MM.1S (cell line): ENCODE measurements at places on chromosomes 12 and 14.

DNA sequence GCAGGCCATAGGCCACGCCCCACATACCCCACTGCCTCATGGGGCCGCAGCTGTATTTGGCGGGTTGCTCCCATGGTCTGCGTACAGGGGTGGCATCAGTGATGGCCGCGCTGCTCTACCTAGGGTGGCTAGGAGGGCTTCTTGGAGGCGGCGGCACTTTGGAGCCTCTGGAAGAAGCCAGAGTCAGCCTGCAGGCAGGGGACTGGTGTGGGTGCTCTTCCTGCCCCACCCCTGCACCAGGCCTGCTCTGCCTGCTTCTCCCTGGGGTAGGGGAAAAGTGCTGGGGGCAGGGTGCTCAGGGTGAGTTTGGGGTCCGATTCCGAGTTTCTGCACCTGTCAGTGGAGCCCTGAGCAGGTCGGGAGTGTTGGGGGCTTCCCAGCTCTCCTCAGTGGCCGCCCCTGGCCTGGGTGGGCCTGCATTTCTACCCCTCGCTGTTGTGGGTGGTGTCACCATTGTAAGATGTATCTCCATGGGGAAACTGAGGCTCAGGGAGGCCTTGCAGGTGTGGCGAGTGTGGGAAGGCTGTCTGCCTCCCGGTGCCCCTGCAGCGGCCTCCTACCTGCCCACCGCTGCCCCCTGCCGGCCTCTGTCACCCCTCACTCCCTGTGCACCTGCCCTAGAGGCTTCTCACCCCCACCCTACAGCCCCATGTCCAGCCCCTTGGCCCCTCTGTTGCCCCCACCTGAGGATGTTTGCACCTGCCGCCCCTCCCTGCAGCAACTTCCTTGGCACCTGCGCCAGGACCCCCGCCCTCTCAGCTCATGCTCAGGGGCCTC lies 5.5 kb downstream of the CEP170B start:
- DNase-seq = no peak

DNA sequence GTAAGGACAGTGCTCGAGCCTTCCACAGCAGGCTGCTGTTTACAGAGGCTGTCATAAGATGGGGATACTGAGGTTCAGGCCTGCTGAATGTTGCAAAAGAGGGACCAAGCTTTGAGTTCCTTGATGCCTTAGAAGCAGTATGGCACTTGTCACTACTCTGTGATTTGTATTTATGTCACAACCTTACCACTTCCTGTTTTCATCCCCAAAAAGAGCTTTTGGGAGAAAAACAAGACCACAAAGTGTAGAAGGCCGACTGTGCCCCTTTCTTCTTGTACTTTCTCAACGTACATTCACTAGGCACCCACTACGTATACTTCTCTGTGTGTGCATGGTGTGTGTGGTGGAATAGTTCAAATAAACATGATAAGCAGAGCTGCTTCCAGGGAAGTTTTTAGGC lies 90.1 kb downstream of the DRAM1 start:
- no peak for DNase-seq

GRCh38 chr14:20470603-20470901 lies 1.3 kb downstream of the PNP start:
- no peak for DNase-seq

DNA sequence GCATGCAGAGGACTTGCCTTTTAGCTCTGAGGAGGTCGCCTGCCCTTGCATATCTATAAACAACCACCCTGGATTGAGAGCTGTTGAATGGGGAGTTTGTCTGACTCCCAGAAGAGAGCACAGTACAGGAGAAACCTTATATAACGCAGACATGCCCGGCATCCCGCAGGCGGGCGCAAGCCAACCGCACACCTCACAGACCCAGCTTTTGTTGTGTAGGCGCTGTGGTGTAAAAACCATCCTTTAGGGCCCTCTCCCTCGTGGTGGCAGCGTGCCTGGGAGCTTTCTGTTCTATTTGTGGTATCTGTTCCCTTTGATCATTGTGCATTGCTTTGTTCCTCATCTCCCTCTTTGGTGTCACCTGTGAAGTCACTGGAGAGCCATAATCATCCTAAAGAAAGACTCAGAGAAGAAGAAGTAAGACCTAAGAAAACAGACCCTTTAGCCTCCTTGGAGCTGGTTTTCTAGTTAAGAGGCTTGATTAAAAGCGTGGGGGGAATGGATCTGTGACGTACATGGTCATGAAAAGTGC lies 77.7 kb downstream of the ETV6 start:
- DNase-seq = no peak

- DNase-seq = peak; percentile 58
These were observed 430.9 kb downstream of the ATP23 start for GRCh38 chr12:58372298-58372697.

DNA sequence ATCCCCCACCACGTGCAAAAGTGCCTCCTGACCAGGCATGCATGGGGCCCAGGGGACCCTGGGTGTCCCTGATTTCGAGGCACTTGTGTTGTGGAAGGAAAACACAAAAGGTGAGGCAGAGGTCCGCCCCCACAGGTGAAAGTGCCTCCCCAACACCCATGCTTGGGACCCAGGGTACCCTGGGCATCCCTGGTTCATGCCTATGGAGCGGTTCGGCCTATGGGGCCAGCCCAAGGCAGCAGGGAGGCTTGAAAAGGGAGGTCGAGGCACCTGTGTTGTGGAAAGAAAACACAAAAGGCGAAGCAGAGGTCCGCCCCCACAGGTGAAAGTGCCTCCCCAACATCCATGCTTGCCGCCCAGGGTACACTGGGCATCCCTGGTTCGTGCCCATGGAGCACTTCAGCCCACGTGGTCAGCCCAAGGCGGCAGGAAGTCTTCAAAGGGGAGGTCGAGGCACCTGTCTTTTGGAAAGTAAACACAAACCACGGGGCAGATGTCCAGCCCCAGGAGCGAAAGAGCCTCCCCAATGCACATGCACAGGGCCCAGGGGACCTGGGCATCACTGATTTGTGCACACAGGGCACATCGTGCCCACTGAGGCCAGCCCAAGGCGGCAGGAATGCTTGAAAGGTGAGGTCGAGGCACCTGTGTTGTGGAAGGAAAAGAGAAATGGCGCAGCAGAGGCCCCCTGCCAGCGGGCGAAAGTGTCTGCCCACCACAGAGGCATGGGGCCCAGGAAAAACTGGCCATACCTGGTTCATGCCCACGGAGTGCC lies 375.5 kb downstream of the ALG10 start:
- DNase-seq = no peak

GRCh38 chr14:81509838-81510452 lies 23.7 kb downstream of the SEL1L start:
- no peak for DNase-seq

DNA sequence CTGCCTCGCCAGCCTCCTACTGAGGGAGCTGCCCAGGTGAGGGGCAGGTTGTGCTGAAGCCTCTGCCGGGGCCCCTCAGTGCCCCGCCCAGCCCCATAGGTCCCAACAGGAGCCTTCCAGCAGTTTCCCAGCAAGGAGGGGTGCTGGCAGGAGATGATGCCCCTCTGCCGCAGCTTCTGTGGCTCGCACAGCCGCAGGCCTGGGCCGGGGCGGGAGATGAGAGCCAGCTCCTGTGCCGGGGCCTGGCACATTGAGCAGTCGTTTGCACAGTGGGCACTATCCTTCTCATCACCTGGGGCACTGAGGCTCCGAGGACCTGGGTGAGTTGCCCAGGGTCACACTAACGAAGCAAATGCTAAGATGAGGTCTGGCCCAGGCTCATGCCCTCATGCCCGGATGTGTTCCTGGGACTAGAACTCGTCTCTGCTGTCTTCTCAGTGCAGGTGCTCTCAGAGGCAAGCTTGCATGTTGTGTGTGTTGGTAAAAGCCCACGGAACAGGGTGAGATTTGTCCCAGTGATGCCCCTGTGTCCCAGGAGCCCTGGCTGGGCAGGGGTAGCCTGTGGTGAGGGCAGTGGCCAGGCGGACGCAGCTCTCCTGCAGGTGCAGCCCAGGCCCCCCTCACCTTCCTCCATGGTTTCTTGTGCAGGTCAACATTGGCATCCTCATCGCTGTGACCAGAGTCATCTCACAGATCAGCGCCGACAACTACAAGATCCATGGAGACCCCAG lies 177.5 kb downstream of the ADGRD1 start:
- no peak for DNase-seq

GRCh38 chr14:54211551-54212308 lies 185.1 kb upstream of the CDKN3 start:
- no peak for DNase-seq

- peak; percentile 16 for DNase-seq
These were observed 18.8 kb upstream of the RCOR1 start for GRCh38 chr14:102573591-102574046.

GRCh38 chr14:85549697-85550096 lies 19.8 kb downstream of the FLRT2 start:
- no peak for DNase-seq

- no peak for DNase-seq
These were observed 235.8 kb upstream of the TMTC1 start for GRCh38 chr12:30019366-30020140.

GRCh38 chr14:28707814-28708213 lies 58.8 kb upstream of the FOXG1 start:
- DNase-seq = no peak

DNA sequence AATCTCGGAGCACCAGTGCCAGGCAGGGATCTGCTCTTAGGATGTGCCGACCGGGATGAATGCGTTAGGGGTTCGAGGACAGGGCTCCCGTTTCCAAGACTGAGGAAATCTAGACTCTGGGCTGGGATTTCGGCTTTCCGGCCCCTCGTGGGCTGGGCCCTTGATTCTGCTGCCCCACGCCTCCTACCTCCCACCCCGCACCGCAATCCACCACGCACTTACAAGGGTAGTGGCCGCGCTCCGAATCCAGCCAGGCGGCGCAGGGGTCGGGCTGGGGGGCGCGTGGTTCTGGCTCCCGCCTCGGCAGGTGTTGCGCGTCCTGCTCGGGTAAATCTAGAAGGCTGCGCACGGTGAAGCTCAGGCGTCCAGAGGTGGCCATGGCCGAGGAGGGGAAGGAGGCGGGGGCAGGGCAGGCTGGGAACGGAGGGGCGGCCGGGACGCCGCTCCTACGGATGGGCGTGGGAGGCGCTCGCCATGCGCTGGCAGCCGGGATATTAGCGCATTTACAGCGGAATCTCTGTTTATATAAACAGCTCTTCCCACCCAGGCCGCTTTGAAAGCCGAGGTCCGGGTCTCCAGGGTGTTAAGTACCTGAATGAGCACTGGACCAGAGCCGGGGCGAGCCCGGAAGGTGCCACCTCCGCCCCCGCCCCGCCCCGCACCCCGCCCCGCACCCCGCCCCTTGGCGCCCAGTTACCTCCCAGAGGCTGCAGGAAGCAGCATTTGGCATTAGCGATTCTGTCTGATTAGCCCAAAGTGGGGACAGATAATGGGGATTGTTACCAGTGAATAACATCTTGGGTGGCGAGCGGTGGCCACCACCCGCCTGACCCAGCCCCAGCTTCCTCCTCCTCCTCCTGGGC lies at the start of gene NKX2-8:
Gene NKX2-8, minus strand, starts transcription at position 604 of the 863 bp plus-strand sequence. Its CDS starts 225 bp downstream, at position 379.
- DNase-seq = no peak

DNA sequence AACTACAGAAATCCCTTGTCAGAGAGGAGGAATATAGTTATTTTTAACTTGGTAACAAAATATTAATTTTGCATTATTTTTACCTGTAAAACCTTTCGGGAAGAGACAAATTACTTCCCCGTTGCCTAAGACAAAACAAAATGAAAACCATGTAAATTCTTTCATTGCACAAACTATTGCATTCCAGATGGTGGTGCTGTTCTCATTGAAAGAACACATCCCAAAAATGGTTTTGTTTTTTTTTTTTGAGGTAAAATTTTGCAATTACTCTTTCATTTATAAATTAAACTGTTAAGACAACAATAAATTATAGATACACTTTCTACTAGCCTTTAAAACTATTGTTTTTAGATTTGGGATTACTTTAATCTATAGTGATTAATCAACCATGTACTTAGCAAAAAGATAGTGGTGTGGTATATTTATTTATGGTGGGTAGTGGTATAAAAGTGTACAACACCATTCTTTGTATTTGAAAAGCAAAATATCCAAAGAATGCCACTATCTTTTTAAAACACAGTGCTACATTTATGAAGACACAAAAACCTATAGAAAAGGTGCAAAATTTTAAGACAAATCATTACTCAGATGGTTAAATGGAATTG lies 115.5 kb downstream of the SLC38A1 start:
- peak; percentile 45 for DNase-seq

- DNase-seq = no peak
These were observed 286.4 kb upstream of the AMIGO2 start for GRCh38 chr12:47366157-47366556.

DNA sequence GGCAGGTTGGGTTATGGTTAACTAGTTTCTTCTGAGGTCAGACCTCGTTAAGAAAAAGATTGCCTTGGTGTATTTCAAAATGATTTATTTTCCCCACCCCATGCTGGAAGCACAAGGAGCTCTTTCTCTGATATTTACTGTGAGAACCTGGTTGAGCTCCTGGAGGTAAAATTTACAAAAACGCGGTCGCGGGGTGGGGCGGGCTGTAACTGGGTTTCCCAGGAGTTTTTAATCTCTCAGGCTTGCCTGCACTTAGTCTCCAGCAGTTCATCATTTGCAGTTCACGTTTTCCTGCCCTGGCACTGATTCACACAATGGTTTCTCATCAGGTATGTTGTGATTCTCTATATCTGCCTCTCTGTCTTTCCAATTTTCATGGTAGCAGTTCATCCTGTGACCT lies 67.9 kb upstream of the PDE3A start:
- DNase-seq = no peak

DNA sequence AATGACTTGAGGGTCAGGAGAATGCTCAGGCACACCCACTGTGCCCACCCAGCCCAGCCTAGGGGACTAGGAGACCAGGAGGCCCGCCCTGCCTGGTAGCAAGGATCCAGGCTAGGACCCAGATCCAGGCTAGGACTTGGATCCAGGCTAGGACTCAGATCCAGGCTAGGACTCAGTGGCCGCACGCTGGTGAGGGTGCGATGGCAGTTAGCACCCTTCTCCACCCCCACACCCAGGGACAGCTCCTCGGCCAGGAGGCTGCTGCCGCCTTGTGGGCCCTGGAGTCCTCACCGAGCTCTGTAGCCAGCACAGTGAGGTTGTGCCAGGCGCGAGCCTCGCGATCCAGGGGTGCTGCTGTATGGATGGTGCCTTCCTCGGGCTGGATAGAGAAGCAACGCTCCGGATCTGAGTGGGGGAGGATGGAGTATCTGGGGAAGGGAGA lies 5.1 kb downstream of the CDH24 start:
- DNase-seq = no peak

DNA sequence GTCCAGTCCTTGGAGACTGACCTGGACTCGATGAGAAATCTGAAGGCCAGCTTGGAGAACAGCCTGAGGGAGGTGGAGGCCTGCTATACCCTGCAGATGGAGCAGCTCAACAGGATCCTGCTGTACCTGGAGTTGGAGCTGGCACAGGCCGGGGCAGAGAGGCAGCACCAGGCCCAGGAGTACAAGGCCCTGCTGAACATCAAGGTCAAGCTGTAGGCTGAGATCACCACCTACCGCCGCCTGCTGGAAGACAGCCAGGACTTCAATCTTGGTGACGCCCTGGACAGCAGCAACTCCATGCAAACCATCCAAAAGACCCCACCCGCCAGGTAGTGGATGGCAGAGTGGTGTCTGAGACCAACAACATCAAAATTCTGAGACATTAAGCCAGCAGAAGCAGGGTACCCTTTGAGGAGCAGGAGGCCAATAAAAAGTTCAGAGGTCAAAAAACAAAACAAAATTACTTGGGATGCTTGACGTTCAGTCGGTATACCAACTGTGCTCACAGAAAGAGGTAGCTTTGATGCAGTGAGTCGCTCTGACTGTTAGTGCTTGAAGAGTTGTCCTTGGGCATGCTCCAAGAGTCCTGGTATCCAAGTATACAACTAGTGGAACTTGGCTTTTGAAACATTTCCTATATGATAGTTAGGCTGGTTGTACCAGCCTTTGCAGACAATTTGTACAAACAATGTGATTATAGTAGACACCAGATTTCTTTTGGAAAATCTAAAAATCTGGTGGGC lies 4.8 kb downstream of the MED6 start:
- DNase-seq = no peak

GRCh38 chr12:65324551-65324950 lies 46.1 kb downstream of the MSRB3 start:
- DNase-seq = no peak

GRCh38 chr14:59360923-59361794 lies 104.0 kb downstream of the GPR135 start:
- DNase-seq = no peak
